ENCODE measurements at places on chromosomes 5 and 9.
A peak's percentile ranks its signal among the peaks of the same experiment; 100 is the strongest.

DNA sequence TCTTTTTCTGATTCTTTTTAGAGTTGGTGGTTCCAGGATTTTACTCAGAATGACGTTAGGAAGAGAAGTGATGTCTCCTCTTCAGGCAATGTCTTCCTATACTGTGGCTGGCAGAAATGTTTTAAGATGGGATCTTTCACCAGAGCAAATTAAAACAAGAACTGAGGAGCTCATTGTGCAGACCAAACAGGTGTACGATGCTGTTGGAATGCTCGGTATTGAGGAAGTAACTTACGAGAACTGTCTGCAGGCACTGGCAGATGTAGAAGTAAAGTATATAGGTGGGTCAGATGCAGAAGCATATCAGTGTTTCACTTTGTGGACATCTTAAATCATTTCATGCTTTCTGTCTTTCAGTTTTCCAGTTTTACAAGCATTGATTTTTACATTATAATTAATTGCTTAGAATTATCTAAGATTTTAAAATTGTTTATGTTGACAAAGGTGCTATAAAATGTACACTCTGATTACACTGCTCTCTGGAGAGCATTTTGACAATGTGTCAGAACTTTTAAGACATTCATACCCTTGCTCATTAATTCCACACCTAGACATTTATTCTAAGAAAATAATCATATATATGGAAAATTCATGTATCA lies 36.6 kb downstream of the NLN start:
- DNase-seq: no peak

- DNase-seq: no peak
Observed at GRCh38 chr9:133221177-133221809, 12.2 kb upstream of the OBP2B start.

GRCh38 chr5:116861666-116862065 lies 287.0 kb upstream of the SEMA6A start:
- DNase-seq: no peak

DNA sequence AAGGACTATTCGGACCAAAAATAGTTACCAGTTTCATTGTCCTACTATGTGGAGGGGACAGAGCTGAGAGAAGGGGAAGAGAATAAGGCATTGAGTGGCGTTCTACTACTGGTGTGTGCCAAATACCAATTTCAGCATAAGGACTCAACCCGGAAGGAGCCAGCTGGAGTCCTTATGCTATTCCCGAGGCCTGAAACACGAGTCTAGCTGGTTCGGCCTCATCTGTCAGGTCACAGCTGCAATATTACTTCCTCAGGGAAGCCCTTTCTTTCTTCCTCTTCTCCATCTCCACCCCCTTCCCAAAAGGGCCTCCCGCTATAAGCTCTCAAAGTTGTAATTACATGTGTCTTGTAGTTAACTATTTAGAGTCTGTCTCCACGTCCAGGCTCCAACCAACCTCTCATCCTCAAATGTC lies 20.5 kb upstream of the FER start:
- DNase-seq: no peak

DNA sequence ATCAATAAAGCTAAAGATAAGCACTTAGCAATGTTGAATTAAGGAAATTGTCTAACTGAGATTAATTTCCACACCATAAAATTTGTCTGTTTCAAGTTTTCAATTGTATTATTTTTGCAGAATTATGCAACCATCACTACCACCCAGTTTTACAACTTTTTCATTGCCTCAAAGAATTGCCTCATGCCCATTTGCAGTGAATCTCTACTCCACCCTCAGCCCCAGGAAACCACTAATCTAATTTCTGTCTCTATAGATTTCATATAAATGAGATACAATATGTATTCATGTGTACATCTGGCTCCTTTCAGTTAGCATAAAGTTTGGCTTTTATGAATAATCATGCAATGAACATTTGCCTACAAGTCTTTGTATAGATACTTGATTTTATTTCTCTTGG lies 72.9 kb downstream of the PTCD2 start:
- no peak for DNase-seq

DNA sequence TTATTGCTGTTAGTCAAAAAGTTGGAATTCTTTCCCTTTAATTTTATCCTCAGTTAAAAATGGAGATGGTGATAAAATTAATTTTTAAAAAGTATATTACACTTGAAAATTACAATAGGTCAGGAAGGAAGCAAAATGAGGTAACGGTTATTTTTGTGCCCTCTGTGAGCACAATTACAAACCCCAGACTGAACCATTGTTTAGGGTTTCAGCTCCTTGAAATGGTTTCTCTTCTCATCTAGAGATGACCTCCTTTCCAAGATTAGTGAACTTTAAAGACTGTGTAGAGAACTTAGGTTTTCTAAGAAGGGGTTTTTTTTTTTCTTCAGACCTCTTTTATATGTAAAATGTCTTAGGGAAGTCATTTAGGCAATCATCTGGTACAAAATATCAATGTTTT lies 126.2 kb upstream of the CHD1 start:
- no peak for DNase-seq

DNA sequence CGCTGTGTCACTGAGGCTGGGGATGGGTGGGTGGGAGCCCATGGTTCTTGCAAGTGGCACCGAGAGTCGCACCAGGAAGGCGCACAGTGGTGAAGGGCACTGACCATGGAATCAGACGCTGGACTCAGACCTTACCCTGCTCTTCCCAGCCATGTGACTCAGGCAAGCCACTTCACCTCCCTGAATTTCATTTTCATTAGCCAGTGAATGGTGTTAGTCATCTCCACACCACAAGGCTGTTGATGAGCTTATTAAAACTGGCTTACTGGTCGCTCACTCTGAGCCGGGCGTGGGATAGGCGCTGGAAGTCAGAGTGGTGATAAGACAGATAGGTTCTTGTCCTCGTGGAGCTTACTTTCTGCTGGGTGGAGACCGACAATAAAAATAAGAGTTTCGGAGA lies 25.1 kb downstream of the FGF18 start:
- no peak for DNase-seq

- DNase-seq: no peak
Observed at GRCh38 chr9:104301755-104302154, 202.3 kb upstream of the OR13F1 start.

- DNase-seq: no peak
Observed at GRCh38 chr5:151772846-151773561, 1.2 kb downstream of the G3BP1 start.

DNA sequence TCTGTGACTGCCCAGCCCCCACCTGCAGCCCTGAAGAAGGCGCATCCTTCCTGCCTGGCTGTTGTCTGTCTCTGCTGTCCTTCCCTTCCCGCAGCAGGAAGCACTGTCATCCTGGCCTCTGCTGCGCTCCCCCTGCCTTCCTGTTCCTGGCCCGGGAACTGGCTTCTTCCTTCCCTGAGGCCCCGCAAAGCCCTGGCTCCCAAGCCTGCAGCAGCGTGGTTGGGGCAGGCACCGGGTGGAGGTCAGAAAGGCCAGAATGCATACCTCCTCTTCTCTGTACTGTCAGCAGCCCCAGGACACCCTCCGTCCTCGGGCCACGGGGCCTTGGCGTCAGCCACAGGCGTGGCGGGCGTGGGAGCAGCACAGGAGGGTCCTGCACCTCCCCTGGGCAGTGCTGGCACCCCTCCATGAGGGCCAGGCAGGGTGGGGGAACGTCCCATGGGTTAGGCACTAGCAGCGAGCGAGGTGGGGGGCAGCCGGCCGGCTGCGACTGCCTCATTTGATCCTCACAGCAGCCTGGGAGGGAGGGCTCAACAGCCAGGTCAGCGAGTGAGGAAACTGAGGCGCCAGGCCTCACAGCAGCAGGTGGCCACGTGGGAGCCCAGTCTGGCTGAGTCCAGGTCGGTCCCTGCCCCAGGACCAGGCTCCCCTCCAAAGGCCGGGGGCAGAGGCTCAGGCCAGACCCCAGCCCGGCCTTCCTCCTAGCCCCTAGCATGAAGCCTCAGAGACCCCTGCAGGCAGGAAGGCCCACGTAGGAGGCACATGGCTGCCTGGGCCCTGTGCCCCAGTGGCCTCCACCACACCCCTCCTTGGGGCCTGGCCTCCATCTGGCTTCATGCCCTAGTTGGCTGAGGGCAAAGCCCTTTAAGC lies 9.4 kb downstream of the FLT4 start:
- peak; percentile 10 for DNase-seq

DNA sequence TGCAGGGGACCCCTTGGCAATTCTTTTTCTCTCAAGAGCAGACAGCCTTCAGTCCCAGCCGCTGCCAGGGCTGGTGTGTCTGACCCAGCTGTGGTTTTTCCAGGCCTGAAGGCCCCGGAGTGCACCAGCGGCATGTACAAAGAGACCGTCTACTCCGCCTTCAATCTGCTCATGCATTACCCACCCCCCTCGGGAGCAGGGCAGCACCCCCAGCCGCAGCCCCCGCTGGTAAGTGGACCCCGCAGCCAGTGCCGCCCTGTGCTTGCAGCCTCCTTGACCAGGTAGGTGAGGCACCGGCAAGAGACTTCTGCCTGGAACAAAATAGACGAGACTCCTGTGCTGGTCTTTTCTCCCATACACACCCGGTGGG lies 1.3 kb downstream of the TCF7 start:
- no peak for DNase-seq

- no peak for DNase-seq
Observed at GRCh38 chr5:180251141-180251540, 40.7 kb downstream of the MAPK9 start.

GRCh38 chr9:110050925-110051355 lies 157.0 kb downstream of the C9orf152 start:
- DNase-seq: no peak

GRCh38 chr5:107072440-107072839 lies 598.3 kb downstream of the EFNA5 start:
- no peak for DNase-seq

DNA sequence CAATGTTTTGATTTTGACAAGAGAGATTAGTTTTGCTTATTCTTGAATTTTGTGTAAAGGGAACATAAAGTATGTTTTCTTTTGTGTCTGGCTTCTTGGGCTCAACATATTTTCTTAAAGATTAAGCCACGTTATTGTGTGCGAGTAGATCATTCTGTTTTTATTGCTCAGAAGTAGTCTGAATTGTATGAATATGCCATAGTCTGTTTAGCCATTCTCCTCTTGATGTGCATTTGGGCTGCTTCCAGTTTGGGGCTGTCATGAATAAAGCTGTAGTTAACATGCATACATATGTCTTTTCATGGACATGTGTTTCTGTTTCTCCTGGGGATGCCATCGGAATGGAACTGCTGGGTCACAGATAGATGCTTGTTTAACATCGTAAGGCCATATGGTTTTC lies 198.9 kb downstream of the FANCC start:
- no peak for DNase-seq

GRCh38 chr5:72600391-72600981 lies 93.3 kb upstream of the ZNF366 start:
- DNase-seq: no peak

All from WTC11 (cell line).